ENCODE measurements at places on chromosomes 5 and 9. TPM values are rescaled to one million over a fixed set of nuclear protein-coding genes. Genes with fewer than 3 reads are reported as not detected.

SLC36A2 gene
- total RNA-seq, result not detected

TMEM141 gene
- total RNA-seq, result 80.8 TPM

RNF183 gene
- 0.96 TPM for total RNA-seq

F12 gene
- 1.3 TPM for total RNA-seq

PTPRD gene
- total RNA-seq, result 20.9 TPM

IFNA13 gene
- not detected for total RNA-seq

ITK gene
- total RNA-seq, result 4.7 TPM

SPINK7 gene
- not detected for total RNA-seq

- no peak for DNase-seq
Observed at GRCh38 chr5:82295144-82295543, 17.0 kb upstream of the RPS23 start.

DNA sequence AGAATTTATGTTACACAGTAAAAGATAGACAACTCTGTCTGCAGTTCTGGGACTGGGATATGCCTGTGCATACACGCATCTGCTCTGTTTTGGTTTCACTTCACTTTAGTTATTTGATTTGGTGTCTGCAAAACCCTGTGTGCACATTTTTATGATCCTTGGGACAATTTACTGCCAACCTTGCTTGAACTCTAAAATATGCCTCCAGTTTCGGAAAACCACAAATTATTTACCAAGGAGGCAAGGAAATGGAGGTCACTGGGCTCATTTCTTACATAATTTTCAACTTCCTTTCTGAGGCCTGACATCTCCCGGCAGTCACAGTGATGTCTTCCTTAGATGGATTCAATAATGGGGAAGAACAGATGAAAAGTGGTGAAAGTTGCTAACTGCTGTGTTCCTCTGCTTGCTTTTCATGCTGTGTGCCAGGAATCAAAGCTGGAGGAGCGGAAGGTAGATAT, 61.2 kb upstream of the TAF11L2 start:
- no peak for DNase-seq

DNA sequence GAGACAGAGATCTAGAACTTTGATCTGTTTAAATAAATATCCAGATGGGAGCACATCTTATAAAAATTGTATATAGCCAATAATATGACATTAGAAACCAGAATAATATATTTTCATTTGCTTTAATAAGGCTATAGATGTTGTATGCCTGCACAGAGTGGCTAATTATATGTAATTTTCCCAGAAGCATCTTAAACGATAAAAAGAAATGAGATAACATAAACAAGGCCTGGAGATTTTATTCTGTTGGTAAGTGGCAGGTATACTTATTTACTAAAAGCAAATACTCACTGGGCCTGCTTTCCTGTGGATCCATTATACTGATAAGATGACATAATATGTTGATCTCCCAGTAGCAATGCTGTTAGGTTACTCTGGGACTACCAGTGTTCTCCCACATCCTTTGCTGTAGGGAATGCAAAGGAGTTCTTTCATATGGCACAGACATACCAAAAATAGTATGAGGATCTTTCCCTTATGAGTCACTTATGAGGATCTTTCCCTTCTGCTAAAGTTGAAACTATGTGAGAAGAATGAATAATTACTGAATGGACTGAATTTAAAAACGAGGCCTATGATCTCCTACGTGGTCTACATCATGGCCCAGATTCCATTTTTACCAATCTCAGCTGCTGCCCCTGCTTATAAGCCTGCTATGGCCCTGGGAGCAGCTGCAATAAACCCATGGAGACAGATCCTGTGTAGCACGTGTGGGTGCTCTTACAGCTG, 112.1 kb downstream of the NUDT12 start:
- DNase-seq, result no peak

GRCh38 chr9:127940593-127940992, 2.9 kb upstream of the DPM2 start:
- no peak for DNase-seq

DNA sequence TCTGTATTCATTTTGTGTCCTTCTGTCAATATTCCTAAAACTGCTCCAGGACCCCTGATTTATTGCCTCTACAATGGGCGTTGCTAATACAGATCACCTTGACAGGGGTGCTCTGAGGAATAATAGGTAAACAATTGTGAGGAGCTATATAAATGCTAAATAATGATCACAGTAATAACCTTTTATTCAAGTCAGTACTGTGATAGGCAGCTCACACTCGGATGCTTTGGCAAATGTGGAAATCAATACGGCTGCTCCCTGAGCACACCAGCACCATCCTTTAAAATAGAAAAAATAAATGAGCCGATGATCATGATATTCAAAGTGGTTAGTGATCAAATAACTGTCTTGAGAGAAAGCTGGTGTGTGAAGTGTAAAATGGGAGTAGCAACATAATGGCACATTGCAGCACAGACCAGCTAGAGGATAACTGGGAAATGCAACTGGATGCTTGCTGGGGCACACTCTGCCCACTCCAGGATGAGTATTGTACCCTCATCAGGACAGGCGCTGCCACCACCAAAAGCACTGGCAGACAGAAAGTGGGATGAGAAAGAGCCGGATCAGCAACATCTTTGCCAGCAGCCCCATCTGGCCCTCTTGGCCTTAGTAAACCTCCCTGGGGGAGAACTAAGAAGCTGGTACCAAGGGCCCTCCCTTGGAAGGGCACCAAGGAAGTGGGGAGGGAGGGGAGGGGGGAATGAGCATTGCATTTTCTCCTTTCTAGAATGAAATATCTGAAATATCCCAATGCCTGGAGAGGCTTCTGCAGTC, 69.4 kb upstream of the SPATA31D4 start:
- DNase-seq, result no peak

DNA sequence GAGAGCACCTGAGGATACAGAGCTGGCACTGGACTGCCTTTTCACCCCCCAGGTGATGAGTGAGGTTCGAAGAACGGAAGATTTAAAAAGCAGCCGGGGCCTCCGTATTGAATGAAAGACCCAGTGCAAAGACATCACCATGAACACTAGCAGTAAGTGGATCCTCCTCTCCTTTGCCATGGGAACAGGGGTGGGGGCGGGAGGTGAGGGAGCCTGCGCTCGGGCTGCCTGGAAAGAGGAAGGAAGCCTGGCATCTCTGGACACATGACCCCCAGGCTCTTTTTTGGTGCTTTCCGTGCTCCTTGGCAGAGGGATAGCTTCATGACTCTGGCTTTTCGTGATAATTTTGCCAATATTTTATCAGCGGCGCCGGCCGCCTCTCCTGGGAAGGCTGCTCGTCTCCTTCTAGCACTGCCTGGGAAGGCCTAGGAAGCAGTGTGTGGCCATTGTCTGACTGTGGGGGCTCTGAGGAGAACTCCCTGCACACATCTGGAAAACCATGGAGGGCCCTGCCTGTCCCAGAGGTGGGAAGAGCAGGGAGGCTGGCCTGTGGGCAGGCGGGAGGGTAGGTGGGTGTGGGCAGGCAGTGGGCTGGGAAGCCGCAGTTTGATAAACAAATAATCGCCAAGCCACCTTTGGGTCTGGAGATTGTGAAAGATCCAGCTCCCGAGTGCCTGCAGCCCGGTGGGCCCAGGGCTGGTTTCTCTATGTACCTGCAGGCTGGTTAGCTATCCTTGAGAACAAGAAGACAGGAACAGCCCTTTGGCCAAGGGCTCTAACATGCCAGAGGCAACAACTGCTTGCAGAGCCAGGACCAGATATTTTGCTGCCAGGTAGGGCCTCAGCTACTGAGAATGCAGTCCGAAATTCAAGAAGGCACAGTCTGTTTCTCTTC, 911 bp downstream of the ABLIM3 start:
- DNase-seq, result no peak

DNA sequence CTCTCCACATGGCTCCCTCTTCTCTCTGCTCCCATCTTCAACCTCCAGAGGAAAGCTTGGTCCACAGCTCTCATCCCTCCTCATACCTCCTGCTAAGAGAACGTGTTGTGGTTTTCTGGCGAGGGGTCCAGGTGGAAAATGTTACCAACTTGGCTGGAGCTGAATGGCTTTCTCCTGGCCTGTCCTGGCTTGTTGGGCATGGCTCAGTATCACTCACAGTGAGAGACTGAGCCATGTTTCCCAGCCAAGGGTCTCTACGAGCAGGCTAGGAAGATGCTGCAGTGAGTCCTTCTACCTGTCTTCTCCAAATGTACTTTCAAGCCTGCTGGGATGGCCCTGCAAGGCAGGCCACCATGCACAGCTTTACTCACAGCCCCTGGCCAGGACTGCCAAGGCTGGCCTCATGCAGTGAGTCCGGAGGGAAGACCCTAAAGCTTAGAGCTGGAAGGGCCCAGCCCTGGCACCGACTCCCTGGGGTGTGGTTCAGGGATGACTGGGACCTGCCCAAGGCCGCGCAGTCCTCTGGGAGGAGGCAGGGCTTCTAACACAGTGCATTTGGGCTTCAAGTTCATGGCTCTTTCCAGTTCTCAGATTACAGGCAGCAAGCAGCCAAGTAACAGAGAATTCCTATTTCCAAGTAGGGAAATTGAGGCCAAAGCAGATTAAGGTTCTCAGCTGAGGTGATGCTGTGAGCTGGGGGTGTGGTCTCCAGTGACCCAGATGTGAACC, 59.5 kb downstream of the COL27A1 start:
- DNase-seq, result no peak

- no peak for DNase-seq
Observed at GRCh38 chr5:56656846-56657726, 158.3 kb upstream of the MAP3K1 start.

DNA sequence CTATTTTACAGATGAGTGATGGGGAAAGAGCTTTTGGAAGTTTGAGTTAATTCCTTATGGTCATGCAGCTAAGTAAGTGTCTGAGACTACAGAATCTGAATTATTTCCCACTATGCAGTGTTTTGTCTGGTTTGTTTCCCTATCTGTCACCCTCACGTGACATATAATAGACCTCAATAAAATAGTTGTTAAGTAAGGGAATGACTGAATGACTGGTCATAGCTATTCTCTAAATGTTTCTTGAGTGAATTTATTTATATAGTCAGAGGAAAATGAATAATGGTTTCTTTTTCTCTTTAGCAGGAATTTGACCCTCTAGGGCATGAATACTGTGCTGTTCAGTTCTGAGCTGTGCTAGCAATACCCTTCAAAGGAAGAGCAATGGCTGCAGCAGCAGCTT, 10.3 kb downstream of the TRIM32 start:
- DNase-seq, result no peak

- no peak for DNase-seq
Observed at GRCh38 chr5:55432549-55432948, 102.2 kb downstream of the PLPP1 start.

DNA sequence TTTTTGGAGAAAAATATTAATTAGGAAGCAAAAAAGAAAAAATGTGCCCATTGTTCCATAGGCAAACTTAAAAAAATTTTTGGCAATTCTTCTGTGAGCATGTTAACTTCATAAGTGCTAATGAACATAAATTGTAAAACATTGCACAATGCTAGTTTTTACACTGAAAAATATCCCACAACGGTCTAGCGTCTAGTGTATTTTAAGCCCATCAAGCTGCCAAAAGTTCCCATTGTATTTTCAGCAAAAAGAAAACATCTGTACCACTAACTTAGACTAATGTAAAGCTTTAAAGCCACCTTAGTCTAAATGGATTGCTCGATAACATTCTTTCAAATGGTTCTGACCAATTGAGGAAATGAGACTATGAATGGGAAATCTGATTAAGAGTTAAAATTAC, 2.8 kb downstream of the NR6A1 start:
- DNase-seq, result no peak

GRCh38 chr9:1839909-1840308, 175.2 kb upstream of the SMARCA2 start:
- no peak for DNase-seq

DNA sequence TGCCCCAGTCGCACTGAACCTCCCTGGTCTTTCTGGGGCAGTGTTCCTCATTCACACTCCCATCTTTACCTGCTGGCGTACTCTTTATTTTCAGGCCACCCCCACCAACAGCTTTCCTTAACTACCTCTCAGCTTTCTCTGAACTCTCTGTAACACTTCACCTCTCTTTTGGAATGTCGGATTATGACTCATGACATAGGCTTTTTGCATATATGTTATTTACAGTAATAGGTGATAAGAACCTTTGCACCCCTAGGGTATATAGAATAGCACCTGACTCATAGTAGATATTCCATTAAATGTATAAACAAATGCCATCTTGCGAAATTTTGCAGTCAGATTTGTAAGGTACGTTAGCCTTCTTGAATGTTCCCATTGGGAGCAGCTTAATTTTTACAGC, 52.9 kb upstream of the MIER3 start:
- DNase-seq, result no peak

GRCh38 chr5:100787648-100788047, 115.4 kb downstream of the ST8SIA4 start:
- DNase-seq, result no peak

DNA sequence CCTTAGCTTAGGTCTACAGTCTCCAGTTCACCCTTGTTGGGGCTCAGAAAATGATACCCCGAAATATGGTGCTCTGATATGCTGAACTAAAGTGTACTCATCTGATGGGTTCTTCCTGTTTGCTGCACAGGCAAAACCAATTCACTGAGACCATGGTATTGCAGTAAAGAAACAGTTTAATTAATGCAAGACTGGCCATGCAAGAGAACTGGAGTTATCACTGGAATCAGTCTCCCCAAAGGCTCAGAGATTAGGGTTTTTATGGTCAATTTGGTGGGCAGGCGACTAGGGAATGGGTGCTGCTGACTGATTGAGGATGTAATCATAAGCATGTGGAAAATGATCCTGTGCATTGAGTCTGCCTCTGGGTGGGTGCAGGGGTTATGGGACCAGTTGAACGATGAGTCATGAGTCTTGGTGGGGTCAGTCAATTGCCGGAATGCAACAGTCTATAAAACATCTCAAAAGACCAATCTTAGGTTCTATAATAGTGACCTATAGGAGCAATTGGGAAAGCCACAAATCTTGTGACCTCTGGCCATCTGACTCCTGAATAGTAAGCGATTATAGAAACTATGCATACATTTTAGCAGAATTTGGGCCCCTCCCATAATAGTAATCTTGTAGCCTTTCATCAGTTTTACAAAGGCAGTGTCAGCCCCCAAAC, 113.0 kb upstream of the ANKRD55 start:
- no peak for DNase-seq
